ENCODE measurements at places on chromosomes 7 and 10.

DNA sequence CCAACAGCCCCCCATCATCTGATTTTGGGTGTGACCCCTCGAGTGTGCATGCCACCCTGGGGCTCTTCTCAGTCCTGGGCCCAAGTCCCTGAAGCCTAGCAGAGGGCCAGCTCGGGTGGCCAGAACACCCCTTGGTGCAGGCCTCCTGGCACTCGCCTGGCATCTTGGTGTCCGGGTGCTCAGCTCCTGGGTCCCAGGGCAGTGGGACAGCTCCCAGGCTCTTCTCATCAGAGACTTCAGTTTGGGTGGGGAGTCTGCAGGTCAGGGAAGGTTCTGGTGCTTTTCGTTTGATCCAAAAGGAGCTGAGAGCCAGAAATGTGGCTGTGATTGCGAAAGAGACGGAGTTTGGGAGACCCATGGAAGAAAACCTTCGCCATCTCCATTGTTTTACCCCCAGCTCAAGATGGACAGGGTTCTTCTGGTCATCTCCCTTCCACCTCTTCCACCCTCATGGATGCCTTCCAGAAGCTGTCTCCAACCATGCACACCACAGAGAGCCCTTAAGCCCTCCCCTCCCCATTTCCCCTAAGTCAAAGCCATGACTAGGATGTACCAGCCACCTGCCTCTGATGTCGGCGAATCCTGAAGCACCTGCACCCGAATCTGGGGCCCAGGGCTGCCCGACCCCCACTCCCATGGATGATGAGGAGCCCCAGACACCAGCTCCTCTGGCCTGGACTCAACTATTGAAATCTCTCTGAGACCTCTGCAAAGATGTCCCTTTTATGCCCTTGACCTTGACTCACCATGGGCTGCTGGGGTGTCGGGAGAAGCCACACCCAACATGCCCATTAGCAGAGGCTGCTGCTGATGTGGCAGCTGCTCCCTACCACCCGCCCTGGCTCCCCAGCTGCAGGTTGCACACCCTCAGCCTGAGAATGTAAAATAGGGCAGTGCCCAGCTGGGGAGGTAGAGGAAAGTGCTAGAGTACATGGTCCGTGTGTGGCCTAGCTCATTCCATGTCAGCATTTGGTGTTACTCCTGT, 55.3 kb downstream of the ADCYAP1R1 start:
- DNase-seq: no peak

DNA sequence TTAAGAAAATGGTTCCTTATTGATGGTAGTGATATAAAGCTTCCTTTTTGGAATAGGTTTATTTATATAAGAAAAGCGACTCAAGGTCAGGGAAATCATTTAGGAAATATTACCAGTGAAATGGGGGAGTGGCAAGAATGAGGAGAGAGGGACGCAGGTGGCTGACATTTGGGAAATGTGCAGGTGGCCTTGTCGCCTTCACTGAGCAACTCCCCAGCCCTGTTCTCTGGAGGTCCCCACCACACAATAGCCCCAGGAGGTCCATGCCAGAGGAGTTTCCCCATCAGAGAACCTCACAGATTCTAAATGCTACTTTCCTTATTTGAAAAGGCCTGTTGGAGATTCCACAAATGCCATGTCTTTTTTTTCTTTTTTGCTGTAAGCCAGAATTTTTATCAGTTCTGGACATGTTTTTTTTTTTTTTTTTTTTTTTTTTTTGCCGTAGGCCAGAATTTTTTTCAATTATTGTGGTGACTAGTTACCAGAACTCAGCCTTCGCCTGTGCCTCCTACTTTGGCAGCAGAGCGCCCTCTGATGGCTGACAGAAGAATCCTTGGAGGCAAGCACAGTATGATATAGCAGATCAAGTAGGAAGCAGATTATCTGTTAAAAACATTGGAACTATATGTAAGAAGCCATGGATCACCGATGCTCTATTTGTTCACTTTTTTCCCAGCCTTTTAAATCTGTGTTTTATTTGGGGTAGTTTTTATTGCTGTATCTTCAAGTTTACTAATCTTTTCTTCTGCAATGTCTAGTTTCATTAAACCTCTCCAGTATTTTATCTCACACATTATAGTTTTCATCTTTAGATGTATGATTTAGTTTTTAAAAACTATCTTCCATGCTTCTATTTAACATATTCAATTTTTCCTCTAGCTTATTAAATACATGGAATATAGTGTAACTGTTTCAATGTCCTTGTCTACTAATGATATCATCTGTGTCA, 18.6 kb downstream of the OPALIN start:
- DNase-seq: peak; percentile 0

- no peak for DNase-seq
These were observed 964.4 kb downstream of the PCDH15 start for GRCh38 chr10:53836638-53837037.

DNA sequence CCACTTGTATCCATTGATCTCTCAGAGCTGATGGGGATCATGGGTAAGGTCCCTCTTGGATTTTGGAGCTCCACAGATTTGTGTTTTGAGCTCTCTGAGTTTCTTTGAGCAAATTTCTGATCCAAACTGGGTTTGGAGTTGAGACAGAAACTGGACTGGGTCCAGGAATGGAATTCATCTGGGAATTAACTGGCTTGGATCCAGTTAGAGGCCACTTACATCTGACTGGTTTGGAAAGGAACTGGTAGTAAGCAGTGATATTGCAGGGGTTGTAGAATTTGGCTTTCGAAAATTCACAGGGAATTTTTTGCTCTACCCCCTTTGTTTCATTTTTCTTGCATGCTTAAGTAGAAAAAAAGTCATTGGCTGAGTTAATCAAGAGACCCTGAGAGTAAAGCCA, 245.6 kb downstream of the SEMA3D start:
- no peak for DNase-seq

GRCh38 chr10:35594115-35595079, 10.7 kb upstream of the GJD4 start:
- no peak for DNase-seq

DNA sequence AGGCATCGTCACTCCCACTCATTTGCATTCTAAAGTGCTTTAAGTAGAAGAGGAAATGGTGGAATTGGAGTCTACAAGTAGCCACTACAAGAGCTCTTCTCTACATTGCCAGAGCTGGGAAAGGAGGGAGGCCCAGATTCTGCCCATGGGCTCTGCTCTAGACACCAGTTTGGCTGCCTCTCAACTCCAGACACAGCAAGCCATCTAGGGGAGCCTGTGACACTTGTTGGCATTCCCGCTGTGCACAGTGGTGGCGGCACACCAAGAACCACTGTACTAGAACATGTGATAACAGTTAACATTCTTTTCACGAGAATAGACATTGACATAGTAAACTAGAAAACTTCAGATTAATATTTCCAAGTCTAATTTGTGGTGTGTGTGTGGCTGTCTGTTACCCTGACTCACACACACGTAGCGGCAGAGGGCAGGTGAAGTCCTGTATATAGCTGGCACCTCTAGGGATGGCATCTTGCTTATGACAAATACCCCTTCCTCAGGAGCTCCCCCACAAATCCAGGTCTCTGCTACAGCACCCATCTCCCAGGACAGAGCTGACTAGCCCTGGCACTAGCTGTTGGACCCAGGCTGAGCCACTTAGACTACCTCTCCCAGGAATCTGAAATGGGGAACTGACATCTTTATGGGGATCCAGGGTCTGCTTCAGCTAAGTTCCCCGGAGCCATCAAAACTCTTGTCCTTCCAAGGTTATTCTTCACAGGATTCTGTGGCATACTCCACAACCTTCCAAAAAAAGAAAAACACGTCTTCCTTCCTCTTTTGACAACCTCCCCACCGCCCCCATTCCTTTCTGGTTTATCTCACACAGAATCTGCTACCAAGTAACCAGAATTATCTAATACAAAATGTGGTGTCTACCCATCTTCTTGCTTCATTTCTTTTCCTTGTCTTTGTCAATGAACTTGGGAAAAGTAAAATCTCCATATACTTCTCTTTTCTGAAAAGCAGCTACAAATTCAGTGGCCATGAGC, 54.7 kb upstream of the MRLN start:
- DNase-seq: no peak

All from NCI-H524 treated with DMSO at 0.1 percent for 48 hours (cell line).